NCI-H1092 treated with DMSO at 0.1 percent for 48 hours (cell line): ENCODE measurements at places on chromosomes 5 and 9.

GRCh38 chr9:91835216-91835615 lies 114.8 kb downstream of the ROR2 start:
- no peak for DNase-seq

DNA sequence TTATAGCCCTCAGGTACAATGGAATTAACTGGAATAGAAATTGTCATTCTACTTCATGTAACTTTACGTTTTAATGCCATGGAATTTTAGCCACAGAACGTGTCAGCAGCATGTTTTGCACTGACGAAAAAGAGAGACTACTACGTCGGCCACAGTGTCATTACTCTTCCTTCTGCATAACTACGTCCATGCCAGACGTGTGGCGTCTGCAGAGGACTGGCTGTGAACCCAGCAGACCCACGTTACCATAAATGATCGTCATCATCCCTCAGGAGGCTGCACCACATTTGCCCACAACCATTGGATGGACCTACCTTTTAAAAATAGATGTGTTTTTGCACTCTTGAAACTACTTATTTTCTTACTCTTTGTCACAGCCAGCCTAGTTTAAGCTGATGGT lies 63.8 kb upstream of the ATG10 start:
- no peak for DNase-seq

GRCh38 chr5:10982626-10983025 lies 221.6 kb upstream of the DAP start:
- no peak for DNase-seq

- DNase-seq, result no peak
These were observed 212.2 kb upstream of the ACO1 start for GRCh38 chr9:32172256-32172655.

- DNase-seq, result no peak
These were observed 11.3 kb downstream of the CTXN3 start for GRCh38 chr5:127660047-127660733.

DNA sequence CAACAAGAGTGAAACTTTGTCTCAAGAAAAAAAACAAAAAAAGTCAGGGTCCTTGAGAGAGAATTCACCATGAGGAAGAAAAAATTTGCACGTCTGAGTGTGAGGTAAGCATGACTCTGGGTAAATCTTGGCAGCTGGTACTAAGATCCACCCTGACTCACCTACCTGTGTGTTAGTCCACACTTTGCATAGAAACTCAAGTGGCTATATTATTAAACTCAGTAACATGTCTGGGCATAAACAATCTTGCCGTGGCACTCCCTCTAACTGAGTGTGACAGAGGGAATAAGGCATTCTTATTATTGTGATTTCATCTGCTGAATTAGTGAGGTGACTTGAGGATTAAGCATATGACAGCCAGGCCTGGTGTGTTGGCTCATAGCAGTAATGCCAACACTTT lies 259.4 kb upstream of the VLDLR start:
- DNase-seq, result no peak

DNA sequence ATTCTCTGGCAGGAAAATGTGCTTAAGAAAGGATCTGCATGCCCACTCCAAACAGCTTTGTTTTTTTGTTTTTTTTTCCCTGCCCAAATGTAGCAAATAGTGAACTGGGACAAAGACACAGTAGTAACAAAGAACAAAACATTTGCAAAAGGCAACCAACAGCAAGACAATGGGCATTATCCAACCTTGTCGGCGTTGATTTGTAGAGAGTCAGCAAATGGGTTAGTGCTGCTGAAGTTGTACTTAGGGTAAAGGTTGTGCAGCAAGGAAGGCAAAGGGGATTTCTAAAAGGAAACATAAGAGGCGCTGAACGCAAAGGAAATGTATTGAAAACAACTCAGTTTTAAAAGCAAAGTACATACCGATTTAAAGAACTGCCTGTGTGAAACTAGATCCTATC lies 136.2 kb downstream of the MPDZ start:
- DNase-seq, result peak; percentile 41

GRCh38 chr9:87125819-87126218 lies 178.5 kb upstream of the GAS1 start:
- DNase-seq, result no peak

DNA sequence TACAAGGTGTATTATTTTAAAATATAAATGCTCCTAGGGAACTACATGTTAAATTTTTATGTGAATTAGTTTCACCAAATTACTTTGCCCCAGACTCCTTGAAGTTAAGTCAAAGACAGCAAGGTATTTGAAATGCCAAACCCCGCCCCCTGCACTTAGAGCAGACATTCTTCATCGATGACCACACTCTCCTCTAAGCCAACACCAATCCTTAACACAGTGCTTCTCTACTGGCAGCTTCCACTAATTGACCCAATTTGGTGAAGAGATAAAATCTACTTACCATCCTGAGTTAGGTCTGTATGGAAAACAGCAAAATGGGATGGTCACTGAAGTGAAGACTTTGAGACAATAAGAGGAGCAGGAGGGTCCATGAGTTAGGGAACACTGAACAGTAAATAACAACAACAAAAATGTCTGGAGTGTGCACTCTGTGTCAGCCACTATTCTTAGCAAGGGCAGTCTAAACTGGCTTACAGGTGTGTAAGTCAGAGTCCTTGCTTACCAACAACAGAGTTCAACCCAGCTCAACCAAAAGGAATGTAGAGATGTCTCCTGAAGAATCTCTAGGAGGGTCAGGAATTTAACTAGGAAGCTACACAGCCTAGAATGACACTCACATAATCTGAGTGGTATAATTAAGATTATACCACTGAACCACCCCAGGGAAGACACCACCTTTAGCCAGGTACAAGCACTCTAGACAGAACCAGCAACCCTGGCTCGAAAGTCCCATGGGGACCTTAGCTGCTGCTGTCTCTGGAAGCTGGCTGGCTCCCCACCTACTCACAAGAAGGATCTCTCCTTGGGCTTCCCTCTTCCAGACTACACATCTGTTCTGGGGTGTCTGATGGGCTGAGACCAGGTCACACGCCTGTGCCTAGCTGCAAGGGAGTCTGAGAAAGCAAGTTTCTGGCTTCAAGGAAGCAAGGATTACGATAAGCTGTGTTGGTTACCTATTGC lies 8.8 kb upstream of the UBE2QL1 start:
- DNase-seq, result no peak

- DNase-seq, result peak; percentile 83
These were observed 42.8 kb downstream of the NFIB start for GRCh38 chr9:14271093-14271673.

- DNase-seq, result no peak
These were observed 33.9 kb downstream of the OLFML2A start for GRCh38 chr9:124810663-124811355.

DNA sequence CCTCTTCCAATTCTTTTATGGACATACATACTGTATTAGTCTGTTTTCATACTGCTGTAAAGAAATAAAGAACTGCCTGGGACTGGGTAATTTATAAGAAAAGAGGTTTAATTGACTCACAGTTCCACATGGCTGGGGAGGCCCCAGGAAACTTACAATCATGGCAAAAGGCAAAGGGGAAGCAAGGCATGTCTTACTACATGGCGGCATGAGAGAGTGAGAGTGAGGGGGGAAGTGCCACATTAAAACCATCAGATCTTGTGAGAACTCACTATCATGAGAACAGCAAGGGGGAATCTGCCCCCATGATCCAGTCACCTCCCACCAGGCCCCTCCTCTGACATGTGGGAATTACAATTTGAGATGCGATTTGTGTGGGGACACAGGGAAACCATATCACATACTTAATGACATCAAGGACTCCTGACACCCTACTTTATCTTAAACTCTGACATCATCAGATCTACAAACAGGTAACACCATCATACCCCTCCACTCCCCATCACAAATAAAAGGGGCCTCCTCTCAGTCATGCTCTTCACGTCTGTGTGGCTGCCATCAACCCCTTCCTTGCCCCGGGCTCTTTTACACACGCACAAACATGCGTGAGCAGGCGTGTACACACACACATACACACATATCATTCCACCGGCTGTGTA lies 9.7 kb downstream of the ANKRD33B start:
- DNase-seq, result no peak

DNA sequence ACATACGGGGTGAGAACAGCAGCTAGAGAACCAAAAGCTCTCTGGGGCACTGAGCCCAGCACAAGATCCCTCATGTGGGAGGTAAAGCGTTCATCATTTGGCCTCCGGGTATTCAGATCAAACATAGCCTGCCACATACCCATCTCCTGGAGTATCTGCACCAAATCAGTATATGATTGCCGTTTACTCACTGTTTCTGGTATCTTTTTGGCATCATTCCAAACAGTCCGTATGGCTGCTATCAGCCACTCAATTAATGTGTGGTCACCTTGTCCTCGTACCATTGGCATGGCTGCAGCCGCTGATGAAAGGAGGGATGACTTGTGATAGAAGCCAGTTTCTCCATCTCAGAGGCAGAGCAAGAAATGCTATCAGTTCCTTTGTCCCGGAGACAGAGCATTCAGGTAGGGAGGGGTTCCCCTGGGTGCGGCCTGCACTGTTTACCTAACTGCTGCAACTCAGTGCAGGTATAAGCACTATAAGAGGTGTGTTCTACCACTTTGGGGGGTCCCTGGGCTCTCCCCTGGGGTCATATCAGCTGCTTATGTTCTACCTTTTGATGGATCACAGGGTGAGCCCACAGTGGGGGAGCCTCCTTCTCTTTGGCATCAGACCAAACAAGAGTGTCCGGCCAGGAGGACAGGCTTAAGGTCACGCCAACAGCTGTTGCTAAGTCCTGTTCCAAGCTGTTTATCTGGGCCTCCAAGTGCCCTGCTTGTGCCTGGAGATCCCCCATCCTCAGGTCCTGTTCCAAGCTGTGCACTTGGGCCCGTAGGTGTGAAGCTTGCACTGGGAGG lies 9.4 kb downstream of the DMAC1 start:
- DNase-seq, result no peak

DNA sequence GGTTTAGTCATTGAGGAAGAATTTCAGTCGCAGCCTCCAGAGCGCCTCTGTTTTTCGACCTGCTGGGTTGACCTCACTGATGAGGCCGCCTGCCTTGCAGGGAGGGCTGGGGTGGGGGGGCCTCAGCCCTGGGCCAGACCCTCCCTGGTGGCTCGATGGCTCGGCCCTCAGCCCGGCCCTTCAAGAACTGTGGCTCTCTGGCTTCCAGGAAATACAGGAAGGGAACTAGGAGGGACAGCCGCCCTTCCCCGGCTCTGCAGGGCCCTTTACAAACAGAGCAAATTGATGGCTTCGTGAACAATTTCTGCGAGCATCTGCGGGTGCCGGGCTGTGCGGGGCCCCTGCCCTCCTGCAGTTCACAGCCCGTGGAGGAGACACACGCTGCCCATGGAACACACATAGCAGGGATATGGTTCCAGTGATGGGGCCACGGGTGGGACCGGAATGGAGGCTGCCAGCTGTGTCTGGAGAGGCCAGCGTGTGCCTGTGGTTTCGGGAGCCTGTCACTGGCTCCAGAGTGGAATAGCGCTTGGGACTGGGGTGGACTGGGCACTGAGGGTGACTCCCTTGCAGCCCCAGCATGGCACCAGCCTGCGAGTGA lies 39.6 kb downstream of the COL5A1 start:
- DNase-seq, result no peak

DNA sequence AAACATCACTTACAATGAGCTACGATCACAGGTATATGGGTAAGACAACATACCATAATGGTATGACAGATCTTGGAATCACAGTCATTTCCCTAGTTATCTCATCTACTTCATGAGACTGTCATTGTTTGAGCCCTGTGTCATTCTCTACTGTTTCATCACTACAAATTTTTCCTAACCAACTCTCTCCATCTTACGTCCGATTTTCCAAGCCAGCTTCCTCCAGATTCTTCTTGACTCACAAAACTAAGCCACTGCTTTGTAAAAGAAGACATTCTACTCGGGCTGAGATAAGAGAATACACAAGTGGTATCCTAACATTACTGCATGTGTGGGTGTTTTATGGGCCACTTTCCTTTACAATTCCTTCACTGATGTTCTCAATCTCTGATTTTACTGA lies 49.6 kb downstream of the SERINC5 start:
- DNase-seq, result no peak

DNA sequence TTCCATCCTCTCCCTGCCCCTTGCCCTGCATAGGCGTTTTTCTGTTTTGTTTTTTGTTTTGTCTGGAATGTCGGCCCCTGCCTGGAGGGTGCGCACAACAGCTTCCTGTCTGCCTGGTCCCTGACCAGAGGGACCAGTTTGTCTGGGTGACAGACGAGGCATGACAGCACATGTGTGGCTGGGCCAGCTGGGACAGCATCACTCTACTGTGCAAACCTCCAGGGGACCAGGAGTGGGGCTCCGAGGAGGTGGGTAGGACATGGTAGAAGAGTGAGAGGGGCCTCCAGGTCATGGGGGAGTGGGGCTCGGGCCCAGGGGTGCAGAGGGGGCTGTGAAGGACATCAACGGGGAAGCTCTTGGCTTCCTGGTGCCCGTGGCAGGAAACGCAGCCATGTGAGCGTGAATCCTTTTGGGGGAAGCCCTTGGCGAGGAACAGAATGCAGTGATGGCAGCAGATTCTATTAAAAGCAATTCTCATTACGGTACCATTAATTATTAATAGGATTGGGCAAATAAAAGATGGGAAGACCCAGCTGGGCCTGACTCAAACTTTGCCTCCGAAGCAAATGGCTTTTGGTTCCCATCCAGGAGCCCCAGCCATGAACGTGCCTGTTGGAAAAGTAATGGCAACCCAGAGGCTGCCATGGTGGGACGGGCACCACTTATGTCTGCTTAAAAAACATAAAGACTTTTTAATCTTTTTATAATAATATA lies 184.4 kb upstream of the IER5L start:
- DNase-seq, result no peak

DNA sequence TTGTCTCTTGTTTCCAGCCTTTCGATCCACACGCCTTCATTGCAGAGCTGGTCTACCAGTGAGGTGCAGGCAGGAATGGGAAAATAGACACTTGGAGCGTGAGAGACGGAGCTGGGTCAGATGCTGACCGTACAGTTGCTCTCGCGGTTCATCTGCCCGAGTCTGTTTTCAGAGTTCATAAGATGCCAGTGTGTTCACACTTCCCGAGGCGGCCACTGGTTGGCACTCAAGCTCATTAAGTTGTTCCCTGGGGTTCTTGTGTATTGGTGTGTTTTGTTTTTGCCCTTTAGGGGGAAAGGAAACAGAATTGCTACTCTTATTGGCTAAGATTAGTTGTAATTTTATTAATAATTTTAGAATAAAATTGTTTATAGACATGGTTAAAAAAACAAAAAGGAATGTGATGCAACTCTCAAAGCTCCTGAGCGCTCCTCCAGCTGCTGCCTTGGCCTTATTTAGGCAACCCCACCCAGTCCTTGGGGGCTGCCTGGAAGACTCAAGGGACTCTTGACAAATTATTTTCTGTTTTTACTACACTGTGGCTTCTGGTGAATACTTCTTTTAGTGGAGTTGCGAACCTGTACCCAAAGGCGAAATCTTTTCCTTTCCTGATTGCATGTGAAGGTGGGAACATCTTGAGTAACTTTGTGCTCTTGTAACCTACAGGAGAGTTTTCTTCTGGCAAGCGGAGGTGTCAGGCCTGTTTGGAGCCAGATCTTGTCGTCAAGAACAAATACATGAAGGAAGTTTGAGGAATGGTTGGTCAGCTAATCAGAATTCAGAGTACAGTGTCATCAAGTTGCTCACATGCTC lies 146.1 kb downstream of the MAST4 start:
- no peak for DNase-seq

DNA sequence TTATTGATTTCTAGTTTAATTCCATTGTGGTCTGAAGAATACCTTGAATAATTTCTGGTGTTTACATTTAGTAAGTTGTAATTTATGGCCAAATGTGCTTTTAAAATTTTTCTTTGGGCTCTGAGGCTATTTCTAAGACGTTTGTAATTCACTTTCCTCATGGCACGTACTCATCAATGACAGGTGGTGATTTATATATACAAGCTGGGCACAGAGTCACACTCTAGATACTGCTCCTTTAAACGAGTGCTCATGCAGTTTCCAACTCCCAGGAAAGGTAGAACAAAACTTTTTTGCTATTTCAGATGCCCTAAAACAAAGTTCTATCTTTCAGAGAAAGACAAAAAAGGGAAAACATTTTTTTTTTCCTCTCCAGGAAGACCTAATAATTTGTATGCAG lies 146.9 kb downstream of the AUH start:
- DNase-seq, result no peak
